ENCODE measurements at places on chromosomes 1 and 21.
A peak's percentile ranks its signal among the peaks of the same experiment; 100 is the strongest.

DNA sequence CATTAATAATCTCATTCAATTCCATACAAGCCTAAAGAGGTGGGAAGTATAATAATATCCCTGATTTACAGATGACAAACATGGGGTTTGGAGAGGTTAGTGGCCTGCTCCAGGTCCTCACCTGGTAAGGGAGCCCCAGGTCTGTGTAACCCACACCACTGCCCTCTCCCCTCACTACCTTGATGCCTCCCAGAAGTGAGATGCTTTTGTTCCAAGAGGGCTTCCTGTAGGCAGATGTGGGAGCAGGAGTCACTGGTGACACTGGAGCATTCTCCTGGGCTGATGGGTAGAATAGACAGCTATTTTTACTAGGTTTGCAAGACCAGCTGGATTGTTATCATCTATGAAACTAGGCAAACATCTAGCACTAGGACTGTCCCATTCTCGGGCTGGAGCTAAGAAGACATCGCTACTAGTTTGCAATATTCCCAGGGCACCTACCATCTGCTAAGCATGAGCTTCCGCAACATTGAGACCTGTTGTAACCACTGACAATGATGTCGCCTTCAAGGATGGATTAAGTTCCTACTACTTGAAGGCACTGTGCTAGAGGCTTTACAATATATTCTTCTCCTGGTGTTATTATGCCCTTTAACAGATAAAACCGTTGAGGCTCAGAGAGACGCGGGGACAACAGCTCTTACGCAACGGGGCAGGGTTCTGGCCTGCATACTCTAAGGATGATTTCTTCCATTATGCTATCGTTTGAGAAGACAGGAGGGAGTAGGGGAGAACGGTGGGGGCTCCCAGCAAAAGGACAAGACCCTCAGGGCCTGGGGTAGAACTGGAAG lies 35.0 kb downstream of the BATF3 start:
- no peak for DNase-seq

GRCh38 chr1:204207136-204207616 lies 6.6 kb downstream of the GOLT1A start:
- DNase-seq = peak; percentile 78

- no peak for DNase-seq
Observed at GRCh38 chr1:15153184-15153841, at the start of gene TMEM51. TMEM51 (plus strand) TSS chr1:15153747; CDS start chr1:15215088, 61,341 bp downstream.

DNA sequence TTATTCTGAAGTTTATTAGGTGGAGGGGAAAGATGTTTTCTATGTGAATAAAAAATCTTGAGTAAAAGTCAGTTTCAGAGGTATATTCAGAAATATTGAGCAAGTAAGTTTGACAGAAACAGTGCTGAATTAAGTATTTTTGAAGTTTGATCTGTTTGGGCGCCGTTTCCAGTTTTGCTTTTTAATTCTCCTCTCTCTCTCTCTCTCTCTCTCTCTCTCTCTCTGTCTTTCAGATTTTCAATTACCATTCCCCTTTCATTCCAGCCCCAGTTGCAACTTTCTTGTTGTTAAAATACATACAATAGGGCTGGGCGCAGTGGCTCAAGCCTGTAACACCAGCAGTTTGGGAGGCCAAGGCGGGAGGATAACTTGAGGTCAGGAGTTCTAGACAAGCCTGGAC lies 24.0 kb downstream of the ADGRL2 start:
- DNase-seq = no peak

DNA sequence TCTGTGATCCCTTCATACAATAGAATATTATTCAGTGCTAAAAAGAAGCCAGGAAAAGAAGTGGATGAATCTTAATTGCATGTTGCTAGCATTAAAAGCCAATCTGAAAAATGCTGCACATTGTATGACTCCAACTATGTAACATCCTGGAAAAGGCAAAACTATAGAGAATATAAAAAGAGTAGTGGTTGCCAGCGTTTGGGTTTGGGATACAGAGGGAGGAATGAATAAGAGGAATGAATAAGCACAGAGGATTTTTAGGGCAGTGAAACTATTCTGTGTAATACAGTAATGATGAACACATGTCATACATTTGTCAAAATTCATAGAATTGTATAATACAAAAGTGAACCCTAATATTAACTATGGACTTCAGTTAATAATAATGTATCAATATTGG lies 42.5 kb downstream of the GPR88 start:
- DNase-seq = no peak

DNA sequence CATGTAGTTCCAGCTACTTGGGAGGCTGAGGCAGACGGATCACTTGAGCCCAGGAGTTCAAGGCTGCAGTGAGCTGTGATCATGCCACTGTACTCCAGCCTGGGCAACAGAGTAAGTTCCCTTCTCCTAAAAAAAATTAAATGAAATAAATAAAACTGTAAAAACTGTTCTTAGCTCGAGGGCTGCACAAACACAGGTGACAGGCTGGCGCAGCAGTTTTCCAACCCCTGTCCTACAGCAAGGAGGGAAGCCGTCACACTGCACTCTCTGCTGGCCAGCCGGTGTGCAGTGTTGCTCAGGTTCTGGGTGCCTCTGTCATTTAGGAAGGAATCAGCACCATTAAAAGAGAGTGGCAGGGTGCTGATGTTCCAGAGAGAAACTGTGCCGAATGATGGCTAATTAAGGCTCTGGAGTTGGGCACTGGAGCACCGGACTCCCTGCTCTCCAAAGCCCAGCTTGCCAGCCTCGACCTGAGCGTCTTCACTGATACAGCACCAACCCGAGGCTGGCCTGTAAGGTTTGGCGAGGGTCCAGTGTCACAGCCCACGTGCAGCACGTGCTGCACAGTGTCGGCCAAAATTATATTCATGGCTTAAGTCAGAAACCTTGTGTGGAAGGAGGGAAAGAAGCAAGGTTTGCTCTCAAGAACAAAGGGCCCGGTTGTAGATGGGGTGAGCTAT lies 26.4 kb upstream of the KCNAB2 start:
- DNase-seq = no peak

- peak; percentile 95 for DNase-seq
Observed at GRCh38 chr1:205256951-205257625, 29.3 kb downstream of the TMCC2 start.

DNA sequence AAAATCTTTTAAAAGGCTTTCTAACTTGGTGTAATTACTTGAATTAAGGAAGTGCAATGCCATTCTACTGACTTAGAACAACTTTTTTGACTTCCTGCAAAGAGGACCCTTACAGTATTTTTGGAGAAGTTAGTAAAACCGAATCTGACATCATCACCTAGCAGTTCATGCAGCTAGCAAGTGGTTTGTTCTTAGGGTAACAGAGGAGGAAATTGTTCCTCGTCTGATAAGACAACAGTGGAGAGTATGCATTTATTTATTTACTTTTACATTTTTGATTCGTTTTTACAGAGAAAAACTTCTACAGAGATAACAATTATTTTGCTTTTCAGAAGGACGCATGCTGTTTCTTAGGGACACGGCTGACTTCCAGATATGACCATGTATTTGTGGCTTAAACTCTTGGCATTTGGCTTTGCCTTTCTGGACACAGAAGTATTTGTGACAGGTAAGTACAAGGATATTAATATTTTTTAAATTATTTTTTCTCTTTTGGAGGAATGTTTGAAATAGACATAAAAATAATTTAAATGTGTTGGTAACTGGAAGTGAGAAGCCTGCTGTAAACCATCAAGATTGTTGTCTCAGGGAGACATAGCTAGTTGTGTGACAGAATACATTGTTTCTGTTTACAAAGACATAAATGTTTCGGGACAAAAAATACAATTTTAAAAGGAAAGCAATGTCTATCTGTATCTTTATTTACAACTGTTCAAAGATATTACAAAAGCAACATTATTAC lies at the start of gene PTPRC:
Gene PTPRC (plus strand): TSS at position 147 of the 742 bp plus-strand sequence. CDS start 229 bp downstream, at position 376.
- DNase-seq = no peak

GRCh38 chr1:91201176-91201575 lies 179.3 kb upstream of the ZNF644 start:
- DNase-seq = no peak

- no peak for DNase-seq
Observed at GRCh38 chr1:209324901-209325871, 258.3 kb upstream of the CAMK1G start.

DNA sequence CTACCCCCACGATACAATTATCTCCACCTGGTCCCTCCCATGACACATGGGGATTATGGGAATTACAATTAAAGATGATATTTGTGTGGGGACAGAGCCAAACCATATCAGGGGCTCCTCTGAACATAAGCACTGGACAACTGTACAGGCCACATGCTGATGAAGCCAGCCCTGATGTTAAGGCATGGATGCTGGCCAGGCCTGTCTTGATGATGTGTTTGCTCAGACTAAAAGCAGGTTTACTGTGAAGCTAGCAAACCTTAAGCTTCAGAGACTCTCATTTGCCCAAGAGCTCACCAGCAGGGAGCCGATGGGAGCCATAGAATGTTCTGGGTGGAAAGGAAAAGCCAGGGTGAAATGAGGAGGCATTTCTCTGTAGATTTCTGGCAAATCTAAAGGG lies 135.3 kb upstream of the KCNK1 start:
- DNase-seq = no peak

DNA sequence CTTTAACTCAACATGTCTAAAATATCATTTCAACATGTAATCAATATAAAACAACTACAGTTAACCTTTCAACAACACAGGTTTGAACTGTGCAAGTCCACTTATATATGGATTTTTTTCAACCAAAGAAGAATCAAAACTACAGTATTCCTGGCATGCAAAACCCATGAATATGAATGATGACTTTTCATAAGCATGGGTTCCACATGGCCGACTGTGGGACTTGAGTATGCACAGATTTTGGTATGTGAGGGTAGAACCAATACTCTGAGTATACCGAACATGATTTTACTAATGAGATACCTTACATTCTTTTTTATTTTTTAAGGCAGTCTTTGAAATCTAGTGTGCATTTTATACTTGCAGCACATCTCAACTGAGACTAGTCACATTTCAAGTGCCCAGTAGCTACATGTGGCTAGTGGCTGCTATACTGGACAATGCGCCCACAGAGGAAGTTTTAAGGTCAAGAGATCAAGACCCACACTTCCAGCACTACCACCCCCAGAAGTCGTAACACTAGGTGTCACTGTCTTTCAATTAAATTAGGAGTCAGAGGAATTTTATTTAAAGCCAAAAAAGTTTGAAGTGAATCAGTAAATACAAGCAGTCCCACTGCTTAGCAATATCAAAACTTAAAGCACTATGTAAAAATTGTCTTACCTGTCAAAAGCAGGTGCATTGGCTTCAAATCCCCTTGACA lies 40.0 kb downstream of the SYNJ1 start:
- no peak for DNase-seq

- no peak for DNase-seq
Observed at GRCh38 chr1:1204998-1205768, 1.2 kb downstream of the TNFRSF18 start.

GRCh38 chr1:84407958-84408422 lies 9.7 kb downstream of the DNASE2B start:
- DNase-seq = no peak

DNA sequence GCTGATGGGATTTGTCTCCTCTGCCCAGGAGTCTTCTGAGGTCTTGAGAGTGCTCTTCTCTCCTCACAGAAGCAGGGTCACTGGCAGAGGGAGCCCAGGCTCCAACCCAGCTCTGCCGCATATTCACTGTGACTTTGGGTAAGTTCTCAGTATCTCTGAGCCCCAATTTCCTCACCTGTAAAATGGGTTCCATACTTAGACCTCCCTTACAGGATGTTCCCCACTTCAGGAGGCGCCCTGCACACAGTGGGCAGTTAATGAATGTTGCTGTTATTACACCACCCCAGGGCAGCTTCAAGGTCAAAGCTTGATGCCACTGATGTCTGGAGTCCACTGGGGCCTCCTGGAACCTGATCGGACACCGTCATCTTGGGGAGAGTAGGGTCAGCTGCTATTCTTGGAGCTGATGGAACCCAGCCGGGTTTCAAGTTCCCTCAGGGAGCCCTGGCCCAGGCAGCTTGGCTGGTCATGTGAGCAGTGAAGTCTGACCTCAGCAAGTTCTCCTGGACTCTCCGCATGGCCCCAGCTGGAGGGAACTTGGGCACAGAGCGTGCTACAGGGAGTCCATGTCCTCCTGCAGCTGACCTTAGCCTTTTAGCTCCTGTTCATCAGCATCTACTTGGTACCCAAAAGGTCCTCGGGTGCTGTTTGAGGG lies 21.8 kb downstream of the COA7 start:
- no peak for DNase-seq

- DNase-seq = no peak
Observed at GRCh38 chr21:45655124-45655523, 11.6 kb downstream of the PCBP3 start.

DNA sequence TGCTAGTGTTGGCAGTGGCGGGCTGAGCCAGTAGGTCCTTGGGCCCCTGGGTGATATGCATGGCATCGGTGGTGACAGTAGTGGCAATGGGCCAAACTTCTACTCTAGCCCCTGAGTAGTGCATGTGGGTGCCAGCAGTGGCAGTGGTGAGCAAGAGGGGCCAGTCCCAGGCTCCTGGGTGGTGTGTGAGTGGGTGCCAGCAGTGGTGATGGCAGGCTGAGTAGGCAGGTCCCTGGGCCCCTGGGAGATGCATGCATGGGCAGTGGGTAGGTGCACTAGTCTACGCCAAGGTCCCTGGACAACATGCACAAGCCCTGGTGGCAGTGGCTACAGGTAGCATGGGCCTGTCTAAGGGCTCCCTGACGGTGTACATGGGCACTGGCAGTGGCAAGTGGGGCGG lies 24.6 kb upstream of the TTC22 start:
- no peak for DNase-seq

DNA sequence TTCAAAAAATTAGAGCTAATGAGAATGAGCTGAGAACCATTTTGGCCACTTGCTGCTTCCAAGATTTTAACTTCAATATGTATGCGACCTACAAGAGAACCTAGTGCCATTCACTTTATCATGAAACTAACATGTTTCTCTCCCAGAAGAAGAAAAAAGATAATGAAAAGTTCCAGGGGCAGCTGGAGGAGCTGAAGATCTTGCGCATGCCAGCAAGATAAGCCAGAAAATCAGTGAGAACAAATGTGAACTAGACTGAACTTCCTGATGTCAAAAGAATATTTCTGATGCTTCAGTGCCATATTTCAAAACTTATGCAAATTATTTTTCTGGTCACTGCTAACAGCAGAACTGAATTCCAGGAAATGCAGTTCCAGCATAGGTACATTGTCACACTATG lies 1265.1 kb downstream of the BRINP3 start:
- DNase-seq = no peak

DNA sequence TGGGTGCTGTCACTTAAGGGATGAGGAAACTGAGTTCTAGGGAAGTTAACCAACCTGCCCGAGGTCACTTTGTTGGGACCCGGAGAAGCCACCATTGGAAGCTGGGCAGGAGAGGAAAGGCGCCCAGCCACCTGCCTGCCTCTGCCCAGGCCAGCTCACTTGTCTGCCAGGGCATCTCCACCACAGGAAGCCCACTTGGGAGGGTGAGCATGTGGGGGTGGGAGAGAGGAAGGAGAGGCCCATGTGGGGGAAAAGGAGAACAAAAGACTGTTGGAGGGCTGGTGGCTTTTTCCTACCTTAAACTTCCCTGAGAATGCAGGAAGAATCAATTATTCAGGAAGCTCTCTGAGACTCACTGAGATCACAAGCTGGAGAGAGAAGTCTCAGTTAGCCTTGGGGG lies 43.8 kb upstream of the SELENON start:
- no peak for DNase-seq

- no peak for DNase-seq
Observed at GRCh38 chr1:8349961-8350360, 32.0 kb downstream of the SLC45A1 start.

GRCh38 chr1:157431751-157432150 lies 120.6 kb downstream of the FCRL5 start:
- DNase-seq = no peak

Measured in D721Med (cell line).